Stimulated activated CD8-positive, alpha-beta memory T cell treated with anti-CD3 and anti-CD28 coated beads, Interleukin-7, amount 100 ng/mL, for 48 hours (primary cell): ENCODE measurements at places on chromosomes 1 and 21.

- DNase-seq, result no peak
Measured at GRCh38 chr1:248824701-248825100, 1.0 kb downstream of the SH3BP5L start.

DNA sequence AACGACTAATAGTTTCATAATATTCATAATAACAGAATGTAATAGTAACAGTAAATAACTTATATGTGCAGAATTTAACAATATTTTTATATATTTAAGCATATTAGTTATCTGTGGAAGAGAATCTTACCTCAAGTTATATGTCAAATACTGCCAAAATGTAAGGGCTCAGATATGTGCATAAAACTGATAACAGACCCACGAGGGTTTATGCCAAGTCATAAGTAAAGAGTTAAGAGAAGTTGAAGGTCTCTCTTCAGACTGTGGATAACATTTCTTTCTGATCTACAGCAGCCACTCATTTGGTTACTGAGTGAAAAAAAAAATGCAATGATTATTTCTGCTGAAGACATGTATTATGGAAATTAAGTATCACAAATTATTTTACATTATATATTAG lies 1167.8 kb upstream of the NCAM2 start:
- no peak for DNase-seq

GRCh38 chr21:42575111-42575510 lies 61.5 kb downstream of the SLC37A1 start:
- no peak for DNase-seq

GRCh38 chr1:21337454-21337927 lies 47.2 kb upstream of the ECE1 start:
- DNase-seq, result no peak

GRCh38 chr1:239795304-239795703 lies 296.4 kb upstream of the FMN2 start:
- DNase-seq, result no peak

GRCh38 chr1:35659589-35659988 lies 18.3 kb upstream of the PSMB2 start:
- no peak for DNase-seq

GRCh38 chr1:7641587-7642417 lies 129.3 kb upstream of the VAMP3 start:
- DNase-seq, result no peak

- no peak for DNase-seq
Measured at GRCh38 chr1:198387587-198387986, 152.9 kb downstream of the ATP6V1G3 start.

DNA sequence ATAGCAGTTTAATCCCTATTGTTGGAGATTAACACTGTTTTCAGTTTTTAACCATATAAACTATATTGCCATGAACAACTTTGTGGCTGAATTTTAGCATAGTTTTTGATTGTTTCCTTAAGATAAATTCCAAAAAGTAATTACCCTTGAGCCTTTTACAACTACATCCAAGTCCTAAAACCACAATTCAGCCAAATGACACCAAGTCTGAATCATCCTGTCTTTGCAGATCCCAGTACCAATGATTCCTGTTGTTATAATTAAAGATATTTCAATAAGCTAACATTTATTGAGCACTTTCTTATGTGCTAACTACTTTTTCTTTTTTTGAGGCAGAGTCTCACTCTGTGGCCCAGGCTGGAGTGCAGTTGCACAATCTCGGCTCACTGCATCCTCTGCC lies 35.6 kb downstream of the IL23R start:
- no peak for DNase-seq

DNA sequence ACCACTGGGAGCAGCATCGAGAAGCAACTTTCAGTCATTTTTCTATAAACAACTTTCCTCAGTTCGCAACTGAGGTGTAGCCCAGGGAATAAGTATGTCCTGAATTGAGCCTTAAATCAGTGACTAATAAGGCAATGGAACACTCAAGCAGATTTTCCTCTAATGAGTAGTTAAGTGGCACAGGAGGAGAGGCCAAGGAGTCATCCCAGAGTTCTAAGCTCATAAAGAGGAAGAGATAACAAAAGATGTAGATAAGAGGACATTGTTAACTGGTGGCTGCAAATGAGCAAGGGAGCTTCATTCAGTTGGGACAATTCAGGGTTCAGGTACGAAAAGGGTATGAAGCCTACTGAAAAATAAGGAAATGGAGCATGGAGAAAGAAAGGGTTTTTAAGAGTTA lies 64.5 kb downstream of the LRRC40 start:
- no peak for DNase-seq

DNA sequence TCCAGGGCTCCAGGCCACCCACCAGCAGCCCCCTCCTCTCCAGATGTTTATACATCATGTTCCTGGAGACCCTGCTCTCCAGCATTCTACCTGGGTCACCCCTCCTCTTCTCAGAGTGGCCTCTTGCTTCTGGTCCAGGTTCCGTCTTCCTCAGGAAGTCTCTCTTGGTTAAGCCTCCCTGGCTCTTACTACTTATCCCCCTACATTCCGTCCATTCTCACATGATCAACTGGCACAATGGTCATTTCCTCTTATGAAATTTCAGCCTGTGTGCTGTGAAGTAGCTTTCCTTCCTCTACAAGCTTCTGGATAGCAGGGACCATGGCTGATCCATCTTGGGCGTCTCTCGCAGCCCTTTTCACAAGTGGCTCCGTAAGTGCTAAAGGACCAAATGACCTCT lies 33.9 kb upstream of the ATP2B4 start:
- no peak for DNase-seq

DNA sequence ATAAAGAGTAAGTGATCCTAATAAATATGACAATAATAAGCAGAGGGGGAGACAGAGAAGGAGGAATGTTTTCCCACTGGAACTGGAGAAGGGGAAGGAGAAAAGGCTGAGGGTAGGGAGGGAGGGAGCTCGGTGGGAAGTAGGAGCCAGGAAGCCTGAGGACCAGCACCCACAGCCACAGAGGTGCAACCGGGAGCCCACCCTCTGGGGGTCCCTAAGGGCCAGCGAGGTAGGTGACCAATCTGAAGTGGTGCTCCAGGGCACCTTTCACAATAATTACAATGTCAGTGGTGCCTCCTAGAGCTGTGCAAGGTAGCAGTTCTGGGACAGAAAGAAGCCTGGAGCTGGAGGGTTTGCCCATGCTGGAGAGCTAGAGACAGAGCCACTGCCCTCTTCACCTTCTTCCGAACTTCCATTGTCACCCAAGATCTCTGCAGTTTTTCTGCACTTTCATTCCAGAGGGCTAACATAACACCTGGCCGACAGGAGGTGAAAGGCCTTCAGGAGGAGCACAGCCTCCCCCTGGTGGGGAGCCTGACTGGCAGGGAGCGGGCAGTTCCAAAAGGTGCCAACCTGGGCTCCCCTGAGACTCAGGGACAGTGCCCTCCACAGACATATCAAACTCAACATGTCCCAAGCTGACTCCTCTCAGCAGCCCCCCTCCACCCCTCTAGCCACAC lies 4.1 kb upstream of the AHCYL1 start:
- no peak for DNase-seq

DNA sequence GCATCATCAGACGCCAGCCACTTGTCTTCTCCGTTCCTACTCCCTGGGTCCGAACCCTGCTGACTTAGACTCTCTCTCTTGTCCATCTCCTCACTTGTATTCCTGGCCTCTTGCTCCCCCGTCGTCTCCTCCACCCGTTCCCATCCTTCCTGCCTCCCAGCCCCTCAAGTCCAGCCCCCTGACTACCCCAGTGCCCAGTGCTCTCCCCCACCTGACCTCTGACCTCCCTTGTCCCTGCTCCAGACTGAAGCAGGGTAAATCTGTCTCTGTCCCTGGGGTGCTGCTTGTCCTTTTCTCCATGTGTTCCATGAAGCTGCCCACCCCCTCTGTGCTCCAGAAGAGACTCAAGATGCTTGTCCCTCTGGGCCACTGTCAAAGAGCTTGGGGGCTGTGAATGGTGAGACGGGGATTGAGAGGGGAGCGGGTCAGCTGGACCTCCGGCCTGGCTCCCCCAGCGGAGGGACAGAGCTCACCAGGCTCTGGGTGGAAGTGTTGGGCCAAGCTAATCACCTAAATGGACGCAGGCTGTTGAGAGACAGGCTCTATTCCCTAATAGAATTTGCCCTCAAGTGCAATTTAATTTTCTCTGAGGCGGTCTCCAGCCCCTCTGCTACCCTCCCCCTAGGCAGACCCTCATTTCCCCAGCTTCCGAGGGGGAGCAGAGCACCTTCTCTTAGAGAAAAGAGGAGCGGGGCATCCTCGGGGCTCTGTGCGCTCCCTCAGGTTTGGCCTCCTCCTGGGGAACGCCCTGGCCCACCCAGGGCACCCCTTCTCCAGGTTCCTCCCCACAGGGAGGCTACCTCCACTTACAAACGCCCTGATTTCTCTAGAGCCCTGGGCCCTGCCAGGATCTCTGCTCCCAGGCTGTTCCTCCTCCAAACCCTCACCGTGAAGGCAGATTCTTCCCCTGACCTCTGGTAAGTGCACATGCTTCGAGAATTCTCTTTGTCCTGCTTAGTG lies 11.0 kb upstream of the LHX4 start:
- DNase-seq, result no peak

GRCh38 chr21:45302082-45303061 lies 14.7 kb upstream of the POFUT2 start:
- peak; percentile 29 for DNase-seq

- no peak for DNase-seq
Measured at GRCh38 chr1:232456714-232457113, 173.2 kb downstream of the SIPA1L2 start.

GRCh38 chr1:4974981-4975685 lies 320.7 kb downstream of the AJAP1 start:
- no peak for DNase-seq

- DNase-seq, result no peak
Measured at GRCh38 chr1:150549496-150550221, 451 bp downstream of the ADAMTSL4 start.

DNA sequence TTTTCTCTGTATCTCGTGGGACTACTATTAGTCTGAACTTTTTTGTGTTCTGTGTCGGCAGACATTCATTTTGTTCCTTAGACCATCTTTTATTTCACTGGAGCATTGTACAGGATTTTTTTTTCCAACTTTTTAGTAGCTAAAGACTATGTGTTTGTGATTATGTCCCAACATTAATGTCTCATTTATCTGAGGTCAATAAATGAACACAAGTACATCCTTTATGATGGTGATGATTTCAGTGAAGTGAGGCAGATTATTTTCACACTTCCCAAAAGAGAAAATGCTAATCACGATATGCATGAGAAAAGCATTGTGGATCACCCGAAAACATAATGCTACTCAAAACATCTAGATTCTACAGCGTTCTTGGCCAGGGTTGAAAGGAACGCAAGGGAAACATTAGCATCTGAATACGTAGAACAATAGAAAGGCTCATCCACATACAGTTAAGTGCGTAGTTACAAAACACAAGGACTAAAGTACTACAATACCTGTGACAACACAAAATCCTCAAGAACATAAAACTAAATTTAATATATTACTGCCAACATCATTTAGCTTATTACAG lies 981.7 kb upstream of the NCAM2 start:
- no peak for DNase-seq

DNA sequence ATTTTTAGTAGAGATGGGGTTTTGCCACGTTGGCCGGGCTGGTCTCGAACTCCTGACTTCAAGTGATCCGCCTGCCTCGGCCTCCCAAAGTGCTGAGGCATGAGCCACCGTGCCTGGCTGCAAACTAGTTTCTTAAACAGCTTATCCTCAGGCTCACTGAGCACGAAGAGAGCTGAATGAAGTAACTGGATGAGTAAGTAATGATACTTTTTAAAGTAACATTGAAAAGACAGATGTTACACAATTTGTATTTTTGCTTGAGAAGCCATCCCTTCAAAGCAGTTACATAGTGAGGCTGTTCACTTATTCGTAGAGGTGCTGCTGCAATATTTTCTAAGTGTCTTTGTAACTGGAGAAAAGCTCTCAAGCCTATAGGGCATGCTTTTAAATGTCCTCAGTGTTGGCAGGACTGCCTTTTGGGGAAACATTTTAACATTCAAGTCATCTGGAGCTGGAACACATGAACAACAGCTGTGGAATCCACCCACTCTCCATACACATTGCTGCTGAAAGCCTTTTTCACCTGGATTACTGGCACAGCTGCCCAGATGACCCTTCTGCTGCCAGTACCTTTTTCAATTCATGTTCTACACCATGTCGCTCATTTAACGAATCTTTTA lies 2.7 kb upstream of the YBX1 start:
- no peak for DNase-seq

GRCh38 chr21:46459024-46459355 lies 299 bp downstream of the DIP2A start:
- DNase-seq, result no peak

DNA sequence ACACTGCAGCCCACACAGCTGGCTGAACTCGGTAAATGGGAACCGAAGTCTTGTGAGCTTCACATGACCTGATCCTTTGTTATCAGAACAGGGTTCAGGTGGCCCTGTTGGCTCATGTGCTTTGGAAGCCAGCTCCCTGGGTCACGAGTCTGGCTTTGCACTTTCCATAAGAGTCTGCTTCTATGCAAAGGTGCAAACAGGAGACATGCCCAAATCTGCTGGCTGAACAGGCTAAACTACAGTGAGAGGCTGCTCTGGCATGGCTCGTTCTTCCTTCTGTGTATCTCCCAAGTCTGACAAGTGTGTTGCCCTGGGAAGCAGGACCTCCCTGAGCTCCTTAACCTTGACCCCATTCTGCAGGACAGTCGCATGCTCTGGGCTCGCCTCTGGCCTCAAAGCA lies 549.6 kb downstream of the KIF26B start:
- no peak for DNase-seq

DNA sequence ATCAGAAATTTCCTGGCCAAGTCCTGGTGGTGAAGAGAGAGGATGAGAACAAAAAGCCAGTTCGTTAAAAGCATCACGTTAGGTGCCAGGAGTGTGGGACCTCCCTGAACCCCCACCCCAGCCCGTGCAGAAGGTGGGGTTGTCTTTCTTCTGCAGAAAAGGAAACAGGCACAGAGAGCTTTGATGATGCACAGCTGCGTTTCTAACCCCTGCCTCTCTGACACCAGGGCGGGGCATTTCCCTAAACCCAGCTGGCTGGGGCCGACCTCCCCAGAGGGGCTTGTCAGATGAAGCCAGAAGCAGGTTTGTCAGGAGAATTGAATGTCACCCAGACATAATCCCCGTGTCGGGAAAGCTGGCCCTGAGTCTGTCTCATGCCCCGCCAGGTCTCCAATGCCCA lies 189.3 kb upstream of the EDN2 start:
- no peak for DNase-seq

GRCh38 chr1:208868554-208868953 lies 624.4 kb upstream of the PLXNA2 start:
- DNase-seq, result no peak

DNA sequence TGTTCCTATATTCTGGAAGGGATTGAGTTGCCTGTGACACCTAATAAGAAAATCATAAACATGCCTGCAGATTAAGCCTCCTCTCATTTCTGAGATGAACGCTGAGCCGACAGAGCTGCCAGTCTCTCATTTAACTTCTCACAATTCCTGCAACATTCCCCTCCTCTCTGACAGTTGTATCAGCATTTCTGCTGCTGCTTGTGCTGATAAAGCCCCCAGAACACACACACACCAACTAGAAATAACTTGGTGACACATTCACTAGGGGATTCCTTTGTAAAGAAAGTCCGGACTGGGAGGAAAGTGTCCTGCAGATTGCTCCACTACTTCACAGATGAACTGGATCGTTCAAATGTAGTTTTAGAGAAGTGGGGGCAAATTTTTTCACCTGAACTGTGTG lies 437.3 kb downstream of the PLA2G4A start:
- DNase-seq, result no peak
